ENCODE measurements at places on chromosomes 4 and X.

GRCh38 chrX:124127496-124127895 lies 166.0 kb downstream of the STAG2 start:
- DNase-seq, result no peak

GRCh38 chr4:123446865-123447474 lies 50.4 kb downstream of the SPRY1 start:
- DNase-seq, result no peak

- peak; percentile 11 for DNase-seq
Measured at GRCh38 chrX:21691512-21692018, 33.4 kb upstream of the KLHL34 start.

DNA sequence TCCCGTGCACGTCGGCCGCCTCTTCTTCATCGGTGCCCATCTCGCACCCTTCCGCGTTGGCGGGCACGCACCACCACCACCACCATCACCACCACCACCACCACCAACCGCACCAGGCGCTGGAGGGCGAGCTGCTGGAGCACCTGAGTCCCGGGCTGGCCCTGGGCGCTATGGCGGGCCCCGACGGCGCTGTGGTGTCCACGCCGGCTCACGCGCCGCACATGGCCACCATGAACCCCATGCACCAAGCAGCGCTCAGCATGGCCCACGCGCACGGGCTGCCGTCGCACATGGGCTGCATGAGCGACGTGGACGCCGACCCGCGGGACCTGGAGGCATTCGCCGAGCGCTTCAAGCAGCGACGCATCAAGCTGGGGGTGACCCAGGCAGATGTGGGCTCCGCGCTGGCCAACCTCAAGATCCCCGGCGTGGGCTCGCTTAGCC lies 1.4 kb downstream of the POU4F2 start:
- DNase-seq, result no peak

GRCh38 chr4:186032259-186032658 lies 36.7 kb upstream of the TLR3 start:
- peak; percentile 44 for DNase-seq

DNA sequence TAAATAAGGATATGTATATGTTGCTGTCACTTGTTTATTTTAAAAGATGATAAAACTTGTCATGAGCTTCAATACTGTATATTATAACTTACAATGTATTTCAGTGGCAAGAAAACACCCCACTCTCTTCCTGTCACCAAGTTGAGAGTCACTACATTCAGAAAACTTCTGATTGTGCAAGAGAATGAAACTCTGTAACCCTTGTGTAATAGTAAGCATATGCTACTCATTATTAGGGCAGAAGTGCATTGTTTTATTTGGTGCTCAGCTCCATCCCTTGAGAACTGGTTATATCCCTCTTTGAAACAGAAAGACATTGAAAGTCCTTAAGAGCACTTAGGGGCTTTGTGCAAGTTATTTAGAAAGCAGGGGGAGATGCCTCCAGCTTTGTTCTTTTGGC lies 594.5 kb downstream of the ARAP2 start:
- no peak for DNase-seq

- no peak for DNase-seq
Measured at GRCh38 chr4:130172156-130172555, 1076.2 kb downstream of the C4orf33 start.

DNA sequence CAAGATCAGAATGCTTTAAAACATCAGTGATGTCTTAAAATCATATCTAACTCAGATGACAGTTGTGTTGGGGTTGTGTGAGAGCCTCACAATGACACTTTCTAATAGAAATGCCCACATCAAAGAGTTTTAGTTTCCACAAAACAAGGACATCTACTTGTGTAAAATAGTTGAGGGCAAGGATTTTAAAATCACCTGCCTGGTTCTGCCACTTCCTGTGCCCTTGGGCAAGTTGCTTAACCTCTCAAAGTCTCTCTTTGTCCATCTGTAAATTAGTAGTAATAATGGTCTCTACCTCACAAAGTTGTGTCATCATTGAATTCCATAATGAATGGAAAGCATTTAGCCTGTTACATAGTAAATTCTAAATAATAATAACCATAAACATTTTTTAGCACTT lies 41.9 kb upstream of the RELL1 start:
- no peak for DNase-seq

- no peak for DNase-seq
Measured at GRCh38 chr4:1472911-1473518, 66.8 kb upstream of the NKX1-1 start.

DNA sequence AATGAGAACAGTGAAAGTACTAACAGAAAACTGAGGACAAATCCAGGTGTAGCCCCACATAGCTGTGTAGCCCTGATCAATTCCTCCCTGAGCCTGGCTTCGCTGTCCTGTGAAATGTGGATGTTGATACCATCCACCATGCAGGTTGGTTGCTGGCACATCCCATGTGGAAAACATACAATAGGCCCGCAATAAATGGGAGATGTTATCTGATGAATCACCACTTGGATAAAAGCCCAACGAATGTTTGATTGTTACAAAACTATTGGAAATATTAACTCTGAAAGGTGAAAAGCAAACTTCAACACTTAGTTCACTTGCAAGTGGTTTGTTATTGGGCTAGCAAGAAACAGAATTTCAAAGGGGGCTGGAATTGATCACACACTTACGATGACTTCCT lies 186.3 kb upstream of the FTHL17 start:
- peak; percentile 10 for DNase-seq

DNA sequence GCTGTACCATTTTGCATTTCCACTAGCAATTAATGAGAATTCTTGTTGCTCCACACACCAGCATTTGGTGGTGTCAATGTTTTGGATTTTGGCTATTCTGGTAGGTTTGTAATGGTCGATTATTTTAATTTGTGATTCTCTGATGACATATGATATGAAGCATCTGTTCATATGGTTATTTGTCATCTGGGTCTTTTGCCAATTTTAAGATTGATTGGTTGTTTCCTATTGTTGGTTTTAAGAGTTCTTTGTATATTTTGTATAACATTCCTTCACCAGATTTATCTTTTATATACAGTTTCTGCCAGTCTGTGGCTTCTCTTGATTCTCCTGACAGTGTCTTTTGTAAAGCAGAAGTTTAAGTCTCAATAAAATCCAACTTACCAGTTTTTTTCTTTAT lies 18.5 kb upstream of the BDH2 start:
- DNase-seq, result peak; percentile 20

DNA sequence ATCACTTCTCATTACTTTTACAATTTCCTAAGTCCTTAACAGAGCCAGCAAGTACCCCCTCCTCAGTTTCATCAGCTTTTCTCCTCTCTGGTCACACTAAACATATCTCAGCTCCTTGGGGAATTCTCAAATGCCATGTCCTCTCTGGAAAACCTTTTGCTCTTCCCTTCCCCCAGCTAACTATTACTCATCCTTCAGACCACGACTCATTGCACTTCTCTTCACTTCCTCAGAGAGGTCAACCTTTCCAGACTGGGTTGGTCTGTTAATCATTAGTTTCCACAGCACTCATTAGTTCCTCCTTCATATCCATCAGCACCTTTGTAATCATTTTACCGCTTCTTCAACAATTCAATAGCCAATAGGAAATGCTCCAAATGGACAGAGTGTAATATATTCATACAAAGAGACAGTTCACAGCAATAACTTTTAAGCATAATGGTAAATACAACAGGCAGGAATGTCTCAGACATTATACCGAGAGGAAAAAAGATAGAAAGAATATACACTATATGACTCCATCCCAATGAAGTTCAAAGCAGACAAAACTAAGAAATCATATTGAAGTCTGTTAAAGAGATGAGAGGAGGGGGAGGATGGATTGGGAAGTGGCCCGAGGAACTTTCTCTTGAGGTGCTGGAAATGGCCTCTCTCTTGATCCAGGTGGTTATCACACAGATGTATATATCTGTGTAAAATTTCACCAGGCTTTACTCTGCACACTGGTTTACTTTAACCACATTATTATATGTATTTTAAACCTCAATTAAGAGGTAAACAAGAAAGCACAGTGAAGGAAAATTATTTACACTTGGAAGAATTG lies 39.6 kb downstream of the DDX60L start:
- DNase-seq, result peak; percentile 75

DNA sequence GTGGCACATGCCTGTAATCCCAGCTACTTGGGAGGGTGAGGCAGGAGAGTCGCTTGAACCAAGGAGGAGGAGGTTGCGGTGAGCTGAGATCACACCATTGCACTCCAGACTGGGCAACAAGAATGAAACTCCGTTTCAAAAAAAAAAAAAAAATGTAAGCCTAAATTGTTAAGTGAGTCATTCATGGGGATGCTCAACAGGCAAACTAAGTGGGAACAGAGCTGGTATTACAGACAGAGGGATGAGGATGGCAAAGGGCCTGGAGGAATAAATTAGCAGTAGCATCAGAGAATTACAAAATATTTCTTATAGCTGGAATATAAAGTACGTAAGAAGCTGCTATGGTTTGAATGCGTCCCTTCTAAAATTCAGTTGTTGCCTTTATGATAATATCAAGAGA lies 43.4 kb upstream of the OGT start:
- DNase-seq, result no peak

DNA sequence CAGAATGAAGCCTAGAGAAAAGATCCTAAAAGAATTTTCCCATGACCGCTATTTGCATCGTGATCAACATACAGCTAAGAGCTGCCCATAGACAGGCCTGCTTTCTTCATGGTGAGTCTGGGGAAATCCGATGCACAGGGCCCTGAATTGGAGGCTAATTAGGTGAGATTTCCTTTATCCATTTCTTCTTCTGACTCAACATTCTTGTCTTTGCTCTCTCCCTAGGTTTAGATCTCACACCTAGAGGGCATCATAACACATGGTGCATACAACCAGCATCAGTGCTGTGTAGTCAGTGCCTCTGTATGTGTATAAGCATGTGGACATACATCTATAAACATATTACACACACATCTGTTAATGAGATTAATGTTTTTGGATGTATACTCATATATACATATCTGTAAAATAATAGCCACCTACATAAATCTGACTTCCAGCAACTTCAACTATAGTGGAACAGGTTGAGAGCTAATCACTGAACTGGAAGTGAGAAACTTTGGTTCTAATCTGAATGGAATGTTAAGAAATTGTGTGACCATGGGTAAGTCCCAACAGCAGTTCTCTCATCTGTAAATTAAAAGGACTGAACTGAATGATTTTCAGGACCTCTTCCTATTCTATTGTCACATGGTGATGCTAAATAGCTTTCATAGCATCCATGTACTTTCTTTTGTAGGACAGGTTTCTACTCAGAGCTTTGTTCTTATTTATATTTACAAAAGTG lies 17.5 kb downstream of the GATB start:
- DNase-seq, result peak; percentile 23

DNA sequence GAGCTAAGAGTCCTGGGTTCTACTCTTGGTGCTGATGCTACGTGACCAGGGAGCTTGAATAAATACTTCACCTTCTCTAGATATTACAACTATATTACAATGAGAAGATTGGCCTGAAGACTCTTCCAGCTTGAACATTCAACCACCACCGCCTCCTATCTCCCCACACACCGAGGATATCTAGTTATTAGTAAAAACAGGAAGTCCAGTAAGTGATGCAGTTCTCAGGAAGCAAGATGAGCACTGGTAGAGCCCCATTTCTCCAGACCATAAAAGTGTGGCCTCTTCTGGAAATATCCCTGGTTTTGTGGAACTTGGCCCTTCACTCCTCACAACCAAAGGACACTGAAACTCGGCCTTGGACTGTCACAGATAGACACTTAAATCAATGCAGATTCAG lies 18.5 kb downstream of the PJA1 start:
- DNase-seq, result no peak

DNA sequence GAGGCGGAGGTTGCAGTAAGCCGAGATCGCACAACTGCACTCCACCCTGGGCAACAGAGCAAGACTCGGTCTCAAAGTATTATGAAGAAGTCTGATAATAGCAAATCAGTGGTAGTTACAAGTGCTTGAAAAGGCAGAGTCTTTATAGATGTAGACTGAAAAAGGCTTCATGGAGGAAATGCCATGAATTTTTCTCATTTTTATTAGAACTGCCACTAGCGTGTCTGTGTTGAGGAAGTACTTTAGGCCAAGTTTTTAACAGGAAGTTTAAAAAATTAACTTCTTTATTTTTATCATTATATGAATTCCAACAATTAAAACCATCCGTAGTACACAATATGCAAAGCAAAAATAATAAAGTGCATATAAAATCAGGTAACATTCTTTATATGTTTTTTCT lies 32.8 kb upstream of the IL13RA1 start:
- peak; percentile 16 for DNase-seq

- peak; percentile 31 for DNase-seq
Measured at GRCh38 chr4:48261281-48261680, 8.4 kb downstream of the TEC start.

GRCh38 chrX:10482261-10482660 lies 138.1 kb downstream of the MID1 start:
- DNase-seq, result no peak

- DNase-seq, result no peak
Measured at GRCh38 chr4:157838366-157838765, 334.5 kb downstream of the GASK1B start.

- no peak for DNase-seq
Measured at GRCh38 chr4:143396695-143397094, 60.0 kb downstream of the GAB1 start.

- DNase-seq, result no peak
Measured at GRCh38 chr4:187501731-187502130, 493.8 kb upstream of the ZFP42 start.

DNA sequence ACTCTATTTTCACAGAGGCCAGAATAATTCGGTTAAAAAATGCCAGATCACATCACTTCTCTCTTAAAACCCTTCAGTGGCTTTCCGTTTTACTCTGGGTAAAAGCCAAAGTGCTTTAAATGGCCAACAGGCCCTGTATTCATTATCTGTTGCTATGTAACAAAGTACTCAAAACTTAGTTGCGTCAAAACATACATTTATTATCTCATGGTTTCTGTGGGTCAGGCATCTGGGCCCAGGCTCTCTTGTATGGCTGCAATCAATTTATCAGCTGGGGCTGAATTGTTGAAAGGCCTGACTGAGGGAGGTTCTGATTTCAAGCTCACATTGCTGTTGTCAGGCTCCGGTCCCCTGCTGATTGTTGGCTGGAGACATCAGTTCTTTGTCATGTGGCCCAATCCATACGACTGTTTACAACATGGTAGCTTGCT lies 72.7 kb upstream of the H2AZ1 start:
- DNase-seq, result no peak

GRCh38 chrX:13270360-13270759 lies 49.5 kb downstream of the ATXN3L start:
- DNase-seq, result peak; percentile 27

DNA sequence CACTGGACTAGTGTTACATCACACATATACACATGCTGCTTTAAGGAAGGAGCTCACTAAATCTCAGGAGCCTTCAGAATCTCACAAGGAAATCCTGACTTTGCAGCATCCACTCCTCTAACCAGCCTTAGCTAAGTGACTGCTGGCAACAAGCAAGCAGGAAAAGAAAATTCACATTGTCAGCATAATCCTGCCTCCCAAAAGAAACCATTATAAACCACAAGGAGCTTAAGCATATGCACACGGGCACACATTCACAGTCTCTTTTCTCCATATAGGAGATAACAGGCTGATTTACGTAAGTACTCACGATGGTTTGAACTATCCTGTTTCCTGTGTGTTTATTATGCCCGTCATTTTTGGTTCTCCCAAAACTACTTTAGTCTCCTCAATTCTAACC lies 136.3 kb downstream of the TMEM144 start:
- DNase-seq, result no peak
